Stimulated activated CD4-positive, alpha-beta T cell treated with anti-CD3 and anti-CD28 coated beads, Interleukin-4, amount 100 ng/mL, for 1 hour (primary cell): ENCODE measurements at places on chromosomes 13 and 19.

DNA sequence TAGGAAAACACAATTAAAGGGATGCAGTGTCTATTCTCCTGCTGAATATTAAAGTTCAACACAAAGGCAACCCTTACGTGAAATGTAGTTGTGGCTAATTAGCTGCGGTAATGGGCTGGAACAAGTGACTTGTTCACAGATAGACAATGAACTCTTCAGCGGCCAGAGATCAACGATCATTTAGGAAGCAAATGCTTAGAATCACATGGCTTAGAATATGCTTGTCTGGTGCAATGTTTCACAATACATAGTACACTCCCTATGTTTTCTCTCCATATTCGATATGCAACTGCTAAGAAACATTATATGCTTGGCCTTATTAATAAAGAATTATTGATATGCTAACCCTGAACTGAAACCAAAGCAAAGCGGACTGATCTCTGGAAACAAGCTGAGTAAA lies 25.7 kb upstream of the MTUS2 start:
- no peak for DNase-seq

DNA sequence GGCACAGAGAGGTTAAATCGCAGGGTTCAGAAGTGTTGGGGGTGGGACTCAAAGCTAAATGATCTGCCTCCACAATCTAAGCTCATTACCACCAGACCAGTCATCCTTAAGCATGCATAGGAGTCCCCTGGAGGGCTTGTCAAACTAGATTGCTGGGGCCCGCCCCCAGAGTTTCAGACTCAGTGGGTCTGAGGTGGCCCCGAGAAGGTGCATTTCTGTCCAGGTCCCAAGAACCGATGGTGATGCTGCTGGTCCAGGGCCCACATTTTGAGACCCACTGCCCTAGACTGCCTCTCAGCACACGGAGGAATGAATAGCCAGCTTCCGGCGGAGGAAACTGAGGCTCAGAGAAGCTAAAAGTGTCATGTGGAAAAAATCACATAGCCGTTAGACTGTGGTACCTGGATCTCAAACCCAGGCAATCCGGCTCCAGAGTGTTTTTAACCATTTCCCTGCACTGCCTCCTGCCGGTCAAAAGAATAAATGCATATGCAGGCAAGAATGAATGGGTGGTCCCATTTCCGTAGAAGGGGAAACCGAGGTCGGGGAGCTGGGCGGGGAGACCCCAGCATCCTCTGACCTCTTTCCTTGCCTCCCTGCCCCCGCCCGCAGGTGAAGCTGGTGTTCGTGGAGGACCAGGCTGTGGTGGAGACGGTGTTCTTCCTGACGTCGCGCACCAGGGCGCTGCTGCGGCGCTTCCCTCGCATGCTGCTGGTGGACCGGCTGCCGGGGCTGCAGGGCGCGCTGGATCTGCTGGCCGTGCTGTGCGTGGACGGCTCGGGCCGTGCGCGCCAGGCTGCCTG lies 23.8 kb downstream of the ZSWIM9 start:
- peak; percentile 16 for DNase-seq

- no peak for DNase-seq
These were observed 665.7 kb upstream of the SLITRK5 start for GRCh38 chr13:87005511-87005910.

DNA sequence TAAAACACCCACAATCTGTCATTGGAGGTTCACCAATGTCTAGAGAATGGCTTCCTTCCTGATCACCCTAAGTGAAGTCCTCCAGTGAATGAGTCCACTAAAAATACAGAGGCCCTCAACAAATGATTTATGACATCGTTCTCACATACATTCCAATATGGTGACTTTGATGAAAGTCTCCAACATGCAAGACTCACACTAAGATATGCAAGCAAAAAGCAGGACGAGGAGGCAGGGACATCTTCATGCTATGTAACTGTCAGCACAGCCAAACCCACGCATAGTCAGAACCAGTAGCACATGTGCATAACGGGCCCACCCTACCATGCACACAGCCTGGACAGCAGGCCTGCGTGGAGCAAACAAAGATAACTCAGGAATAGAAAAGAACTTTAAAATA lies 16.6 kb upstream of the LSM14A start:
- DNase-seq = no peak

DNA sequence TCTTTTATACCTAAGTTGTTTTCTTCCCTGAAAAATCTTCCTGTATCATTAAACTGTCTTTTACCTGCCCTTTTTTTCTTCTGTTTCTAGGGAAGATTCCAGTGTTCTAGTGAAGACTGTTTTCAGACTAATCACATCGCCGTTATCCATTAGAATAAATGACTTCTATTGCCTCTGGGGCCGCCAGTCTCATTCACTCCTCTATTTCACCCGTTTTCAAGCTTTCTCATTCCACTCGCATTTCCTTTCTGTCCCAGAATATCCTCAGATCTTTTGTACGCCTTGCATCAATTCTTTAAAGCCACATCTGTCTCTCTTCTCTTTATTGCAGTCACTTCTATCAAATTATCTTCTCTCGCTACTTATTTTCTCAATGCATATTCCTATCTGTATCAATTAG lies 1035.6 kb upstream of the MIR17HG start:
- DNase-seq = no peak

GRCh38 chr19:3361384-3362216 lies 4.8 kb upstream of the NFIC start:
- no peak for DNase-seq

DNA sequence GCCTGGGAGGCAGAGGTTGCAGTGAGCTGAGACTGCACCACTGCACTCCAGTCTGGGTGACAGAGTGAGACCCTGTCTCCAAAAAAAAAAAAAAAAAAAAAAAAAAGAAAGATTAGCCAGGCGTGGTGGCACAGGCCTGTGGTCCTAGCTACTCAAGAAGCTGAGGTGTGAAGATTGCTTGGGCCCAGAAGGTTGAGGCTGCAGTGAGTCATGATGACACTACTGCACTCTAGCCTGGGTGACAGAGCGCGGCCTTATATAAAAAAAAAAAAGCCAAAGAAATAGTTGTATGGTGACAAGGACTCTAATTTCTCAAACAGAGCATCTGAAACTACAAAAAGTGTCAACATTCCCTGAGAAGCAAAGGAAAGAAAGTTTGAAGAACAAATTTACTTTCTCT lies 3.4 kb downstream of the PBX4 start:
- no peak for DNase-seq

GRCh38 chr19:27738569-27739193 lies 1474.3 kb downstream of the UQCRFS1 start:
- DNase-seq = no peak
